NT2/D1 (cell line): ENCODE measurements at places on chromosomes 1 and 21.

DNA sequence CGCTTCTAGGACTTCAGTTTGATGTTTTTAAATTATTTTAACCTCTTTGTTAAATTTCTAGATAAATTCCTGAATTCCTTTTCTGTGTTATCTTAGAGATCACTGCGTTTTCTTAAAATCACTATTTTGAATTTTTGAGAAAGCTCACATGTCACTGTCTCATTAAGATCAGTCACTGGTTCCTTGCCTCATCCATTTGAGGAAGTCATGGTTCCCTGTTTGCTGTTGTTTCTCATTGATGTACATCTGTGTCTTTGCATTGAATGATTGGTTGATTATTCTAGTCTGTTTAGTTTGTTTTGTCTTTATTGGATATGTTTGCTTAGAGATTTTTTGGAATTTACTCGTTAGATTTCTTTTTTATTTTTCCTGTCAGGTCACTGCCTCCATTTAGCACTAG is 50.1 kb downstream of the CRP start:
- no peak for DNase-seq

- peak; percentile 80 for DNase-seq
Observed at GRCh38 chr1:112524251-112524650, 15.5 kb downstream of the WNT2B start.

GRCh38 chr1:233362743-233363142 is 35.2 kb downstream of the MAP3K21 start:
- no peak for DNase-seq

GRCh38 chr1:104196136-104196535 is 446.4 kb downstream of the AMY1C start:
- no peak for DNase-seq

DNA sequence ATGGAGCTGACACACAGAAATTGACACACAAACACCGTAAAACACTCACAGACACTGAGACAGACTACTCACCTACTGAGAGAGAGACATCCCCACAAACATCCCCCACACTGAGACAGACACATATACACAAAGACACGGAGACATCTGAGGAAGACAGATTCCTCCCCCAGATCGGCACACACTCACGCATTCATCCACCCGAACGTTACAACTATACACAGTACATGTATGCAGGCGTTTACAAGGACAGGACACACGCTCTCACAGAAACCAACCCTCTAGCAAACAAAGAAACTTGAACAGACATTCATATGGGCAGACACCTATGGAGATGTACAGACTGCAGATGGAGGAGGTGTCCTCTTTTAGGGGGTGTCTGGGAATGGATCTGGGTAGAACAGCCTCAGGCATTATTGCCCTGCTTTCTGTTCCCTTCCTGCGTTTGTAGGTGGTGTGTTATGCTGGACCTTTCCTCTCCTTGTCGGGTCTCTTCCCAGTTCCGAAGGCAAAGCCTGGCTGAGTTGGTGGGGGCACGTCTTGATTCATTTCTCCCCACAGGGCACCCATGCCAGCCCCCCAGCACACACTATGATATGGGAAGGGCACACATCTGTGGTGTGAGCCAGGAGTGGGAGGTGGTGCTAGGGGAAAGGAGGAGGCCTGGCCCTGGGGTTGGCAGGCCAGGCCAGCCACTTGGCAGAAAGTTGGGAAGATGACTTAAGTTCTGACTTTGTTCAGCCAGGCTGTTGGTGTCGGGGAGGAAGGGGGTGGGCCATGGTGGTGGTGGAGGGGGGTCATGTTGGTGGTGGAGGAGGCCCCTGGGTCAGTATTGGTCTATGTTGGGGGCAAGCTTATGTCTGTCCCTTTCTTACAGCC is 1.5 kb downstream of the KIRREL1 start:
- DNase-seq: no peak

- no peak for DNase-seq
Observed at GRCh38 chr1:23793018-23793781, 2.3 kb downstream of the LYPLA2 start.

DNA sequence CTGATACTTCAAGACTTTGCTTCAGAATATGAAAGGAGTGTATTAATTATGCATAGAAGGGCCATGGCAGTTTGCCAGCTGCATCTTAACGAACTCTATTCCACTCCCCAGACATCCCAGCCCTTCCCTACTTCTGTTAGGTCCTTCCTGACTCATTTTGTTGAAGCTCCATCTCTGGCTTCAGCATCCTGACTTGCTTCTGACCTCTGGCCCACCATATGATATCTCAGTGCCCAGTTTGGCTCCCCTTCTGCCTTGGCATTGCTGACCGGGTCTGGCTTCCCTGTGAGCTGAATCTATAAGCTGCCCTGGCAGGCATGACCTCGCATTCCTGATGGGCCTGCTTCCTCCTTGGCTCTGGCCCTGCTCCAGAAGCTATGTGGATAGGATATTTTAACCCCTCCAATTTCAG is 27.6 kb upstream of the ARHGAP29 start:
- DNase-seq: no peak

- no peak for DNase-seq
Observed at GRCh38 chr1:116352349-116352813, 20.7 kb upstream of the ATP1A1 start.

DNA sequence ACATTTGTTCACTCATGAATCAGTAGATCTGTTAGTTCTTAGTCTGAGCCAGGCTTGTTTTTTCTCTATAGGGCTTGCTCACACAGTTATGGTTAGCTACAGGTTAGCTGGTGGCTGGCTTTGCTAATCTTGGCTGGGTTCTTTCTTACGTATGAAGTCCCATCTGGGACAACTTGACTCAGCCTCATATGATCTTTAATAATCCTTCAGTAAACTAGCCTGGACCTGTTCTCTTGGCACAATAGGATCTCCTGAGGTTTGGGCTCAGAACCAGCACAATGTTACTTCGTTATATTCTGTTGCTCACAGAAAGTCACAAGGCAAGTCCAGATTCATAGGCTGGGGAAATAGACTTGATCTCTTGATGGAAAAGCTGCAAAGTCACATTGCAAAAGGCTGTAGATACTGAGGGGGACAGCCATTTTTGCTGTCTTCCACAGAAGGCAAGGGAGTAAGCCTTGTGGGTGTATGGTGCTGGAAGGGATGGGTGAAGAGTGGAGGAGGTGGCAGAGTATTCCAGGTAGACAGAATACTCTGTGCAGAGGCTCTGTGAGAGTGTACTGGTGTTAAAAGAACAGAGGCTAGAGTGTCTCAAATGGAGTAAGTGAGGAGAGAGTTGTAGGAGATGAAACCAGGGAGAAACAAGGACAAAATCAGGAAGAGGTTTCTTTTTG is 24.4 kb downstream of the EFCAB7 start:
- no peak for DNase-seq

DNA sequence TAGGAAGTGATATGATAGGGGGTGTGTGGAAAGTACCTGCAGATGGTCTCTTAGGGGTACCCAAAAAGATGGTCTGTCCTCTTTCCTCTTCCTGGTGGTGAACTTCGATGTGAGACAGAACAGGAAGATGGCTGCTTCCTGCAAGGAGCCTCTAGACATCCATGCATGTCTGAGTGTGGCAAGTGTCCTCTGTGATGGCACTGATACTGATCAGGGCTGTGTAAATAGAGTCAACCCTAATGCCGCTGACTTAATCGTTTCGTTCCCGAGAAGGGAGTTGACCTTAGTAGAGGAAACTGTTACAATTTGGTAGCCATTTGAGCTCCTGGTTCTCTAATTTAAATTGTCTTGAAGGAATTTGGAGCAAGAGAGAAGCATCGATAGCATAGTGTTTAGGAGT is 168.6 kb downstream of the VPS13D start:
- DNase-seq: no peak

- DNase-seq: no peak
Observed at GRCh38 chr1:7670334-7671145, 100.6 kb upstream of the VAMP3 start.

GRCh38 chr1:48077795-48078222 is 80.6 kb upstream of the TRABD2B start:
- no peak for DNase-seq

GRCh38 chr1:230905733-230906132 is 37.4 kb upstream of the C1orf198 start:
- DNase-seq: no peak

DNA sequence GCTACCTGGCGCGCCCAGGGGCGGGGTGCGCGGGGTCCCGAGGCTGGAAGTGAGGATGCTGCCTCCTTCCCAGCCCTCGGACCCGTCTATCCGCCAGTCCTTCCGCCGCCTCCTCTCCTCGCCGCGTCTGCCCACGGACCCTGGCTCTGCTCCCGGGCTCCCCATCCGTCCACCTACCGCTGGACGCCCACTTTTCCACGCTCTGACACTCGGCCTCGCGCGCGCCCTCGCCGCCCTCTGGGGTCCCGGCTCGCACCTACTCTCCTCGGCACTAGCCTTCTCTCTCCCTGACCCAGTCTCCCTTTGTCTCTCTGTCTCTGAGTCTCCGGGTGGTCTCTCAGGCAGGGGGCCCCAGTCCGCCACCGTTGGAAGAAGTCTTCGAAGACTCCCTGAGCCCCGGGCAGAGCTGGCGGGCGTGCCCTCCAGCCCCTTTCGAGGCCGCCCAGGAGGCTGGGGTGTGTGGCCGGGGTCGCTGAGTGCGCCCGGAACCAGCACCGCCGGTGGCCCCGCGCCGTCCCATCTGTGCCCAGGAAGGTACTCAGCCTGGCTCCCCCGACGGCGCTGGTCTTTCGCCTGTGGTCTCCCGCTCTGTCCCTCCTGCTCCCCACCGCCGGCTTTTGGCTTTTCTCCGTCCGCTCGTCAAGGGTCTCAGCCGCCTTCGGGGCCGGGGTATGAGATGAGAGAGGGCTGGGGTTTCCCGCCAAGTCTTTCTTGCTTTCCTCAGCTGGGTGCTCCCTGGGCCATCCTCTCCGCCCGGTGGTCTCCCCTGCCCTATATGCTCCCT is 610 bp downstream of the DRAXIN start:
- DNase-seq: no peak

- no peak for DNase-seq
Observed at GRCh38 chr21:45473496-45474322, 68.5 kb downstream of the SLC19A1 start.

DNA sequence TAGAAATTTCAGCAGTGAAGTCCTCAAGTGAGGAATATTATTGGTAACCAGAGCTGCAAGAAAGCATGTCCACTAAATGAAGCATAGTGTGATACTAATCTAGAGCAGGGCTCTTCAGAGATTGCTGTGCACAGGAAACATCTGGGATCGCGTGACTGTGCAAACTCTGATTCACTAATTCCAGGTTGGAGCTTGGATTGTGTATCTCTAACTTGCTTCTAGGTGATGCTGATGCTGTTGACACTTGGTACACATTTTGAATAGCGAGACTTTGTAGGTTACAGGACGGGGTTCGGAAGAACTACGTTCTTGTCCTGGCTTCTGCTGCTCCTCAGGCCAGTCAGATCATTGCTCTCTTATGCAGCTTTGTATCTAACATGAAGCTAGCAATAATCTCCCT is 66.5 kb downstream of the PRRX1 start:
- DNase-seq: no peak

GRCh38 chr1:59013928-59014279 is 230.1 kb upstream of the JUN start:
- no peak for DNase-seq

DNA sequence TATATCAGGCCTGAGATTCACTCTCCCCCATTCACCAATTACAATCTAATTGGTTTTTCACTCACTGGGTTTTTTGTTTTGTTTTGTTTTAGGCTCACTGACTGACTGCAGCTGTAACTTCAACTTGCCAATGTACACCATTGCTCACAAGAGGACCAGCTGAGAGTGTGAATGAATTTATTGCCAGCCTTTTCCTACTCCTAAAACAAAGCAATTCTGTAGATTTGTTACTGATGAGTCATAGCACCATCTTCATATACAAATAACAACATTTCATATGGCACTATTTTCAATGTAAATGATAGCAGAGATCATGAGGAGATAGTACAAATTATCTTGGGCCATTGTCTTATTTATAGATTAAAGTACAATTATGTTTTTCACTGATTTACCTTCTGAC is 76.0 kb upstream of the DPYD start:
- no peak for DNase-seq

DNA sequence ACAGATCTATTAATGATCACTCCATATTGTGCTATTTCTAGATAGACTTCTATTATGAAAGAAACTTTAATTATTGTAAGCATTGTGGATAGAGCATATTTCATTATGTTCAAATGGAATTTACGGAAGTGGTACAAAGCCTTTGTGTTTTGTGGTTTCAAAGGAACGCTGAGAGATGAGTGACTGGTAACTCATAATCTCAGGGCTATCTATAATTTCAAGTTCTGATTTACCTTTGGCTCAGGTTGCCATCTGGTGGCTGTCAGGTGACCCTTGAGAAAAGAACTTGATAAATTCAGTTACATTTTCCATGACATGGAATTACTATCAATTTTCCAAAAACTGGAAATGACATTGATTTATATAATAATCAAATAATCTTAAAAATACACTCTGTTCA is 12.2 kb downstream of the NTNG1 start:
- no peak for DNase-seq

GRCh38 chr1:229694053-229694693 is 68.1 kb downstream of the URB2 start:
- peak; percentile 68 for DNase-seq

GRCh38 chr1:245074232-245074747 is 80.5 kb upstream of the KIF26B start:
- no peak for DNase-seq

- DNase-seq: no peak
Observed at GRCh38 chr21:16005996-16006395, 276.2 kb downstream of the USP25 start.

DNA sequence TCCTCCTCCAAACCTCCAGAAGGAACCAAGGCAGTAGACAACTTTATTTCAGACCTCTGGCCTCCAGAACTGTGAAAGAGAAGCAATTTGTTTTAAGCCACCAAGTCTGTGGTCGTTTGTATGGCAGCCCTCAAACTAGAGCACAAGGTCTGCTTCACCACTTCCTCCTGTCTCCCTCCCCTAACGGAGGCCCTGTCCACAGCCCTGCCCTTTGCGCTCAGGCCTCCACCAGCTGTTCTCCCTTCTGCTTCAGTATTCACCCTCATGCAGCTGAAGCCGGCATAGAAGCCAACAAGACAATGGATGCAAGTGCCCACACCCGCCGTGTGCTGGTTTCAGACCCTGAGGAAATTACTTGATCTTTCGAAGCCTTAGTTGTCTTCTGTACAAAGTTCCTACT is 364.1 kb downstream of the HHAT start:
- DNase-seq: no peak
